ENCODE measurements at places on chromosomes 1 and 21.
A peak's percentile ranks its signal among the peaks of the same experiment; 100 is the strongest.

DNA sequence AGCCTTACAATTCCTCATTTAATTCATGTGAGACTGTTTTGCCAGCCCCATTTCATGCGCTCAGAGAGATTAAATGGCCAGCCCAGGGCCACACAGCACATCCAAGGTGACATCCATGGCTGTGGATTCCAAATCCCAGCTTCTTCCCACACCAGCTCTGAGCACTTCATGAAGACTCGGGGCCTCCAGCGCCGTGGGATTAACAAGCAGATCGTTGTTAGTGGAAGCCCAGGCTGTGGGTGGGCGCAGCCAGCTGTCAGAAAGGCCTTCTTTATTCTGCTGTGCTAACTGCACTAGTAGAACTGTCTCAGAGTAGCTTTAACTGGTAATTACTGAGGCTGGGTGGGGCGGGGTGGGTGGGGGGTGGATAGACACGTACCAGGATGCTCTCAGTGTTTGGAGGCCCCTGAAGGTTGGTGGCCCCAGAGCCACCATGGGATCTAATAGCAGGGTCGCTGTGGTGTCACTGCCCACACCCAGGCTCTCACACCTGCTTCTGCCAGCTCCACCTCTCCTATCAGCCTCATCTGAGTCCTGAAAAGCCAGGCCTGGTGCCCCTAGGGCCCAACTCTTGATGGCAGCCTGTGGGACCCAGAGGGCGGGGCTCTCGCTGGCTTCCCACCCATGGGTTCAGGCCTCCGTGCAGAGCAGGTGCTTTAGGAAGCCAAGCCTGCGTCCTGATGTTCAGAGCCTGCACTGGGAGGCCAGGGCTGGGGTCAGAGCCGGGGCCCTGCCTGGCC is 3.4 kb downstream of the BMP8A start:
- no peak for DNase-seq

- no peak for DNase-seq
Measured at GRCh38 chr1:236400061-236400603, 6.0 kb downstream of the EDARADD start.

- DNase-seq = no peak
Measured at GRCh38 chr1:87327376-87328271, 1.1 kb upstream of the LMO4 start.

GRCh38 chr1:42943728-42944127 is 14.9 kb downstream of the SLC2A1 start:
- DNase-seq = no peak

DNA sequence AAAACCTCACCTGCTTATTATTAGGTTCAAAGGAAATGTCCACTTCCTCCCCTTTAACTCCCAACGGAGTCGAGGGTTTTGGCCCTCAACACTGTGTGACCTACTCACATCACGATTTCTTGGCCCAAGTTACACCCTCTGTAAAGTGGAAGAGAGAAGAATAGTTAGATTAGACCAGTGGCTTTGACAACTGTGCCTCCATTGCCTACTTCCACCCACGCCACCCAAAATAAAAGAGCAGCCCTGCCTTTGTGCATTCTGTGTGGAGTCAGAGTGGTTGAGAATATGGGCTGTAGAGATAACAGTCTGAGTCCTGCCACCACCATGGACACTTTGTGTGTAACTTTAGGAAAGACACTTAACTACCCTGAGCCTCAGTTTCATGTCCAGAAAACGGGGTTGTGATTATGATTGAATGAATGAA is 4.1 kb upstream of the HDGF start:
- DNase-seq = no peak

- DNase-seq = no peak
Measured at GRCh38 chr1:162726555-162726954, 63.9 kb upstream of the HSD17B7 start.

DNA sequence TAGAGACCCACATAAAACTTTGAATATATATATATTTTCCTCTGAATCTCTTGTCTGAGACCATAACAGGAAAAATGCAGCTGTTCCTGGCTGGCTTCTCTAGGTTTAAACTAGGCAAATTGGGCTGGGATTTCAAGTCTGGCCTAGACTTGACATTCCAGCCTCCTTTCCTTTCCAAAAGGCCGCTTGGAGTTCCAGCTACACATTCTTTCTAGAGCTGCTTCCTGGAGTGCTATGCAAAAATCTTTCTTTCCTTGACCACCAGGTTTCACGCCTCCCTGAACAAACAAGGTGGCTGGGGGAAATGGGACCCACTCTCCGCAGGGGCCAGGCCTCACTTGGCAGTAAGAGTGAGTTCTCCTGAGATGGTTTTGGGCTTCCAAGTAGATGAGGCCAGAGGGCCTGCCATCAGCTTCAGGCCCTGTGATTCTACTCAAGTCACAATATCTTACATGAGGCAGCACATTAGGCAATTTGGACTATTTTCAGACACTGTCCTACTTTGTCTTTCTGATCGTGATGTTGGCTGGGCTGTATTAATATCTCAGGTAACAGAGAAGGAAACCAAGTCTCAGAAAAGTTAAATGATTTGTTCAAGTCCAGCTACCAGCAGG is 102.4 kb downstream of the FAM78B start:
- DNase-seq = no peak

DNA sequence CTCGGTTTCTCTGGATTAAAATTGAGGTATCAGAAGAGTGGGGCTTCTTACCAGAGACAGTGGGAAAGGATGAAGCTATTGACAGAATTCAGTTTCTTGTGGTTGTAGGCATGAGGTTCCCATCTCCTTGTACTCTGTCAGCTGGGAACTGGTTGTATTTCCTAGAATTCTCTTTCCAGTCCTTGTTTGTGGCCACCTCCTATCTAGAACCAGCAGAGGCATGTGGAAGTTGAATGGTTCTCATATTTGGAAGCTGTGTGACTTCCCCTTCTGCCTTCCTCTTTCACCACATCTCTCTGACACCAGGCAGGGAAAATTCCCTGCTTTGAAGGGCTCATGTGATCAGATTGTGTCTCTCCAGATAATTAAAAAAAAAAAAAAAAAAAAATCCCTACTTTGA is 457.7 kb upstream of the ADAMTS5 start:
- DNase-seq = no peak

GRCh38 chr1:237478842-237479241 is 411.9 kb downstream of the ZP4 start:
- DNase-seq = no peak

DNA sequence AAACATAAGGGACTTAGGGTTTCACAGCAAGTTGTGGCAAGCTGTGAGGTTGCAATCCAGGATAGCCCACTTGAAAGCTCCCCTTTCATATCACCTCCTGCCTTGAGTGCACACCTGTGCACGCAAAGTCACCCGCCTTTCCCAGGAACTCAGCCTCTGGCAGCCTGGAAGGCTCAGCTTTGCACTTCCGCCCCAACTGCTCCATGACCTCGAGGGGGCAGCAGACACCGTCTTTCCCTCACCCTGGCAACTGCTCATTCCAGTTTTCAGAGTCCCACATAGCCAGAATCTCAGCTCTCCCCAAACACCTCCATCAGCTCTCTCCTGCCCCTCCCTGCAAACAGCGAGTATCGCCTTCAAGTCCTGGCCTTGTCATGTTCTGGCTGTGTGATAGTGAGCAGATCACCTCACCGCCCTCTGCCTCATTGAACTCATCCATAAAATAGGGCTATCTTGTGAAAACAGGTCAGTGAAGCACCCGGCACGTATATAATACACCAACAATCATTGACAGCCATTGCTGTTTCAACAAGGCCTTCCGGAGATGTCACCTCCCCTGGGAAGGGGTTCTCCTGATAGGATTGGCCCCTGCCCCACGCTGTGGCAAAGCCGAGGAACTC is 32.2 kb upstream of the EPB41 start:
- DNase-seq = peak; percentile 93

DNA sequence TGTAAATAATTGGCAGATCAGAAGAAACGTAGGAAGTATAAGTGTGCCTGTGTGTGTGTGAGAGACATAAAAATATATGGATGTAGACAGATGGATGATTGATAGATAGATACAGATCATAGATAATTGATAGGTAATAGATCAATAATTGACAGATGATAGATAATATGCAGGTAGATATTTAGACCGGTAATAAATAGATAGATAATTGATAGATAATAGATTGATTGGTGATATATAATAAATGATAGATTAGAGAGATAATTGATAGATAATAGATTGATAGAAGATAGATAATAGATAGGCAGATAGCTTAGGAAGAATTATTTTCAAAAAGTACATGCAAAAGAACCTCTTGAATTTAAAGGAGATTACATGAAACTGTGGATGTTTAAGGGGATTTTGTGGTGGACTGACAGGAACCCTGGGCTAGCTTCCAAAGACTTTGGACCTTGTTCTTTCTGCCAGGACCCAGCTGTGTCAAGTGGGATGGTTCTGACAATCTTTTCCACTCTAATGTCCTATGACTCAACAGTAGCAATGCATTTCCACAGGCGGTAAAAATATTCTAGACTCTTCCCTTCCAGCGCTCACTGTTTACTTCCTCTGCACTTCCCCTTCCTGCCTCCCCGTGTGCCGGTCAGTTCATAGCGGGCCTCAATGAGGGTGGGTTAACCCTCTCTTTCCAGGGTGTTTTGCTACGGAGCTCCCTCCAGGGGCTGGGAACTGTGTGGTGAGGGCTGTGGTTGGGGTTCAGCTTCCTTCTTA is 39.4 kb downstream of the KCNJ15 start:
- no peak for DNase-seq

DNA sequence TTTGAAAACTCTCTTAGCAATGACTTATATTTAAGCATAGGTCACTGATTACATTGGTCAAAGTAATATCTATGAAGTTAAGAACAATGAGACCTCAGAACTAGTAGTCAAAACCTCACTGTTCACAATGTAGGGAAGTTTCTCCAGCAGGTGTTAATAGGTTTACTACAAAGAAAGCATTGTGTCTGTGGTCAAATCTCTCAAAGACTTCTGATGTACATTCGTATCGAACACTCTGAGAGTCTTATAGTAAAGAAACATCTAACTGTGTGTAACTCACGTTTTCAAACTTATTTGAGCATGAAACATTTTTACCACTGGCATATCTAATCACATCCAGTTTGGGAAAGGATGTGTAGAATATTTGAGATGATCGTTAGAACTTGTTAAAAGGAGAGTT is 76.0 kb downstream of the MAP3K7CL start:
- no peak for DNase-seq

DNA sequence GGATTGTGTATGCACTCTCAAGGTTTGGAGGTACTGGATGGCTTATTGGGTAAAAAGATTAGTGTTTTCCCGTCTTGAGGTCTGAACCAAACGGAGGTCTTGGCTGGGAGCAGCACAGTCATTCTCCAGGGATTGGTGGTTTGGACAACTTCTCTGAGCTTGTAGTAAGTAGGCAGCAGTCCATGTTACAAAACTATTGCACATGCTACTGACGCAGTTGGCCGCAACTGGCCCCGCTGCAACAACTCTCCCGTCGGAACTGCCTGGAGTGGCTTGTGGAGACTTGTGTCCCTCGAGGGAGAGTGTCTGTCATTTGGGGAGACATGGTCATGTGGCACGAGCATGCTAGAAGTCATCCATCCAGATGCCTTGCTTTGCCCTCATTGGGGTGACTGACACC is 276.0 kb downstream of the TM2D1 start:
- no peak for DNase-seq

DNA sequence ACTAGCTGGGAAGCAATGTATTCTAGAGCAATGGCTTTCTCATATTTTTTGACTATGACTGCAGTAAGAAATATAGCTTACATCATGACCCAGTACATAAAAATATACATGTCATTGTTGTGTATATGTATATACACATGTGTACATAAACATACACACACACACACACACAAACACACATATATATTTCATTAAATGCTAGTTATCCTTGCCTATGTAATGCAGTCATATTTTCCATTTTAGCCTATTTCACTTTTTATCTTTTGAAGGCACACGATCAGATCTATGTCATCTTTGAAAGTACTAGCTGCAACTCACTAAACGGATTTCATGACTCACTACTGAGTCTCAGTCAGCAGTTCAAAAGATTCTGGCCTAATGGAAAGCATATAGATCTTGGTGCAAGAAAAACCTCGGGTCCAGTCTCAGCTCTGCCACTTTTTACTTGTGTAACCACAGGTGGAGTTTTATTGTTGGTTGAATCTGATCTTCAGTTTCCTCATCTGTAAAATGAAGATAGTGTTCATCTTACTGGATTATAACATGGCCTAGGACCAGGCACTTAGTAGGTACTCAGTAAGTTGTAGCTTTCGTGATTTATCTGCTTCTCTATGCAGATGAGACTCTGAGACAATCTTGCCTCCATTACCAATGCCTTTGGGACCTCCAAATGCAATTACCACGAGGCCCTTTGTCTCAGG is 325.6 kb downstream of the RRAGC start:
- DNase-seq = no peak

GRCh38 chr1:151729157-151729965 is 8.0 kb downstream of the RIIAD1 start:
- DNase-seq = no peak

Measured in osteocyte (in vitro differentiated cells).